GOT3 (cell line): ENCODE measurements at places on chromosomes 5 and 9.

DNA sequence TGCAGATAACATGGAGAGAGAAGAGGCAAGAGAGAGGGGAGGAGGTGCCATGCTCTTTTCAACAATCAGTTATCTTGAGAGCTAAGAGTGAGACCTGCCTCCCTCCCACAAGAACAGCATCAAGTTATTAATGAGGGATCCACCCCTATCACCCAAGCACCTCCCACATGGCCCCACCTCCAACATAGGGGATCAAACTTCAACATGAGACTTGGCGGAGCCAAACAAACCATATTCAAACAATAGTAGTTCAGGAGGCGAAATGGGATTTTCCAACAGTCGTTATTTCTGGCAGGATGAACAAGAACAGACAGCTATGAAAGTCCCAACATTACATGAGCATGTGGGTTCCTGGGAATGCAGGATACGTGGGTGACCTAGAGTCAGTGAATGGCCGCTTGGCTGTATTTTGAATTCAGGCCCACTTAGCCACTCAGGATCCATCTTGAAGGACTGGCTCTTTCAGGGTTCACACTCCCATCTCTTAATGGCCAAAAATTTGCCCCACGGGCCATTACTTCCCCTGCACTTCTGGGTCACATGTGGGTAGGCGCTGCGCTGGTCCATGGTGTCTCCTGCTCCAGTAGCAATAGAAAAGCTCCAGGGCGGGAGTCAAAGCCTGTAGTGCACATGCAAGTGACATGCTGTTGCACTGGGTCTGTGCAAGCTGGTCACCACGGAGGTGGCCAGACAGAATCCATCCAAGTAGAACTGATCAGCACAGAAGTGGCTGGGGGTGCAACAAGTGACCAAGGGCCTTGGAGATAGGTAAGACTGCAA, 7.1 kb upstream of the FAF2 start:
- DNase-seq = no peak

- no peak for DNase-seq
Measured at GRCh38 chr9:84218322-84218721, 122.2 kb downstream of the SLC28A3 start.

DNA sequence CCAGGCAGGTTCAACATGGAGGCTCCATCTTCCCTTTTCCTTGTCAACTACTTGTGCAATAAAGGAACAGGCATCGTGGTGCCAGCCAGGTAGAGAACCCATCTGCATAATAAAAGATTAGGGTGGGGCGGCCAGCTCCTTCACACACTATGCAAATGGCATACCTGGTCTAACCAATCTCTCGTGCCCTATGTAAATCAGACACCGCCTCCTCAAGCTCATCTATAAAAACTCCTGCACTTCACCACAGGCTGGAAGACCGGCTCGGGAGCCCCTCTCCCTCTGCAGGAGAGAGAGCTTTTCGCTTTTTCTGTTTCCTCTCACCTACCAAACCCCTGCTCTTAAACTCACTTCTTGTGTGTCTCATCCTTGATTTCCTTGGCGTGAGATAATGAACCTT, 244.3 kb upstream of the PUM3 start:
- DNase-seq = no peak

- DNase-seq = no peak
Measured at GRCh38 chr9:6630502-6631206, 14.9 kb downstream of the GLDC start.

- no peak for DNase-seq
Measured at GRCh38 chr5:137580030-137580429, 80.9 kb upstream of the SPOCK1 start.

GRCh38 chr9:129094387-129095169, 13.7 kb downstream of the DOLPP1 start:
- no peak for DNase-seq

GRCh38 chr5:9888501-9888901, 258.4 kb upstream of the TAS2R1 start:
- DNase-seq = peak; percentile 16

DNA sequence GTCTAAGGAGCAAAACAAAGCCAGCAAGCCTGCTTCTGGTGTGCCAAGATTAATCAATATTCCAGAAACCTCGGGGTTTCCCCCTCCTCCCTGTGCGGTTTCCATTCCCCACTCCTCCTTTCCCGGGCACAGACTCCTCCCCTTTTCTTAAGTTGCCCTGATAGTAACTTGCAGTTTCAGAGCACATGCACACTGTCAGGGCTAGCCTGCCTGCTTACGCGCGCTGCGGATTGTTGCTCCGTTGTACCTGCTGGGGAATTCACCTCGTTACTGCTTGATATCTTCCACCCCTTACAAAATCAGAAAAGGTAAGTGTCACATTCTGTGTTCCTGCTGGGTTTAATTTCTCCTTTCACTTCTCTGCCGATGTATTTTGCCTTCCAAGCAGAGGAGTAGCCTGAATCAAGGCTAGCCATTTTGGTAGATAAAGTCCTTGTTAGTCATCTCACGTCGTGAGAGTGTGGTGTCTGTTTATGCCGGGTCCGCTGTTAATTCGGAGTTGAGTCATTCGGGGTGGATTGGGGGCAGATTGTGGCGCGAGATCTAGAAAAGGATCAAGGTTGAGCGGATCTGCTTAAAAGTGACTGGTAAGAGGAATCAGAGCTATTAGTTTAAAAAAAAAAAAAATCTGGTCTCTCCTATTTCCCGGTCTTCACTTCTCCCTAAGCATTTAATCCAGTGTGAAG, at the start of gene SLC1A3:
Gene SLC1A3, plus strand, starts transcription at position 179 of the 686 bp plus-strand sequence. CDS start 1,818 bp downstream, outside the sequence.
- peak; percentile 33 for DNase-seq
